ENCODE measurements at places on chromosomes 1 and 21.

DNA sequence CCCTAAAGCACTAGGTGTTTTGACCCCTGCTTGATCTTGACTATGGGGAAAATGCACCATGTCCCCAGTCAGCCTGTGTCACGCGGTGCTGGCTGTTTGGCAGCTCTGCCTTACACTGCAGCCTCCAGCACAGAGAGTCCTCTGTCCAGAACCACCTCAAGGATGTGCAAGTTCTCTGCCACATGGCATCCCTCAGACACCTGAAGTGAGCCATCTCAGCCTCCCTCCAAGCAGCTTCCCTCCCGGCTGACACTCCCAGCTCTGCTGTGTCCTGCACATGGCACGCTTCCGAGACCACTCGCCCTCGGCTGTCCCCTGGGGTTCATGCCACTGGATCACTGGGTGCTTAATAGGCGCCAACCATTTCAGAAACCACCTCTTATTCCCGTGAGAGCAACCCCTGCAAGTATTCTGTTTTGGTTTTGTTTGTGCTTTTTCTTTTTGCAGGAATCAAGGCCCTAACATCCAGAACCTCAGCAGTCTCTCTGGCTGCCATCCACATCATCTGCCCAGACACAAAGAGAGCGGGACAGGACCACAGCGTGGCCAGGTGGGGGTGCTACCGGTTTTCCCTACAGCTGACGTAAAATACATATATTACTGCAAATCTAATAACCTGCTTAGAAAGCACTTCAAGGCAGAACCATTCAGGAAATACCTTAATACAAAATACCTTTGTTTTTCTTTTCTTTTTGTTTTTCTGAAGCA lies 45.7 kb downstream of the CAPZB start:
- DNase-seq = no peak

DNA sequence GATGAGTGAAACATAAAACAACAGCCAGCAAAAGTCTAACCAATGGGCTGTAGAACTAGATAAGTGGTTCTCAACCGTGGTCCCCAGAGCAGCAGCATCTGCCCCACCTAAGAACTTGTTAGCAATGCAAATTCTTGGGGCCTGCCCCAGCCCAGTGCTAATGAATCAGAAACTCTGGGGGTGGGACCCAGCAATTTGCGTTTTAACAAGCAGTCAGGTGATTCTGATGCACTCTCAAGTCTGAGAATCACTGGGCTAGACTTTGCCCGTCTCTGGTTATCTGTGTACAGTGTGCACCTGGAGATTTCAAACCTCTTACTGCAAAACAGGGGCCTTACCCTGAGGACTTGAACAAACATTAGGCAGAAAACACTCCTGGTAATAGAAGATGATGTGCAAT lies 66.5 kb downstream of the PLXNA2 start:
- DNase-seq = peak; percentile 99

DNA sequence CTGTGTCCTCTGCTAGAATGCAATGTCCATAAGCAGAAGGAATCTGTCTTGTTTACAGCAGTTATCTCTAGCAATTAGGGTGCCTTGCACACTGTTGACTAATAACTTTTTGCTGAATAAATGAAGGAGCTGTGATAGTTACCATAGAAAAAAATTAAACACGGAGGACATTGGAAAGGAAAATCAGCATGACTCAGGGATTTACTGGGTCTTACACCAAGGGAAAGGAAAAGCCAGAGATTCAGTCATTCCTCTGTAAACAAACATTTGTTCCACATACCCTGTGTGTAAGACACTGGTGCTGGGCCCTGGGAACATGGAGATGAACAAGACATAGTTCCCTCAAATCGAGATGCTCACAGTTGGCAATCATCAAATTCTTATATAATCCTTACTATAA lies 183.3 kb downstream of the PTGER3 start:
- DNase-seq = no peak

DNA sequence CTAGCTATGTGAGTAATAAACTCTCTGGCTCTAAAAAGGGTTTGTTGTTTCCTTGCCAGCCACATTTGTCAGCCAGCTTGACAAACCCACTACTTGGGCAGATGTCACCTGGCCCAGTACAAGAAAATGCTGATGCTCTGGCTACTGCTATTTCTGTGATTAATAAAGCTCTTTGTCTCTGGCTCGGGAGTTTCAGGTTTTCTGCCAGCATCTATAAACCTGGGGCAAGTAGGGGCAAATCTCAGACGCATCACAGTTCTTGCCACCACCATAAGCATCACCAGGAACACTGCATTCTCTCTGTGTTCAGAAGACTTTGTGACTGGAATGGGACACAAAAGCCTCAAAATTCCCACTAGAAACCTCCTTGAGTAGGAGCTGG lies 2.5 kb downstream of the ITLN2 start:
- DNase-seq = no peak

DNA sequence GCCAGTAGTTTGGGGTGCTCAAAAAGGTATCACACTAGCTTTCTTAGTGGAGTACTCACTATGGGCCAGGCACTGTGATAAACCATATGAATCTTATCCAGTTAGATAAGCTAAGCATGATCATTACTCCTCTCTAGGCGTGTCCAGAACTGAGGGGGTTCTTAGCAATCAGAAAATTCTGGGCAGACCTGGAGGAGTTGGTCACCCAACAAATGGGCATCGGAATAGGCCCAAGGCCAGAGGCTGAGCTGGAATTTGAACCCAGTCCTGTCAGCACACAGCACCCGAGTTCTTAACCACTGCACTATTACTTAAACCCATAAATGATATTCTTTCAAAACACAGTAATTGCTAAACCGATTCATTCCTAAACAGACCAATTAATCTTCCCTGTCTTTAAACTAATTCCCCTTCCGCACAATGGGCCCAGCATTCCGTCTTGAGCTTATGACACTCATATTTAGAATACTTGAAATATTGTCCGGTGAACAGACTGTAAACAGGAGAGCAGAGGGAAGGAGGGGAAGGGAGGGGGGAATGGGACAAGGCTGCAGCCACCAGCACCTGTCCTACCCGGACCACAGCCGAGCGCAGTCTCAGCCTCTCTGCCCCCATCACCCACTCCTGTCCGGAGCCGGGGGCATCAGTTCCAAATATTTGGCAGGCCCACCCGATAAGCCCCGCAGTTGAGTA lies 113.0 kb upstream of the GADD45A start:
- DNase-seq = no peak

GRCh38 chr1:2178875-2179274 lies 15.7 kb downstream of the FAAP20 start:
- no peak for DNase-seq

- DNase-seq = no peak
These were observed 5.2 kb downstream of the ID3 start for GRCh38 chr1:23554127-23554480.

- DNase-seq = no peak
These were observed 64.0 kb upstream of the SELENON start for GRCh38 chr1:25735956-25736529.

GRCh38 chr1:163896001-163896400 lies 574.2 kb downstream of the NUF2 start:
- no peak for DNase-seq

GRCh38 chr1:22428672-22429071 lies 23.0 kb upstream of the ZBTB40 start:
- DNase-seq = no peak

- no peak for DNase-seq
These were observed 34.1 kb upstream of the GPR153 start for GRCh38 chr1:6294890-6295556.

- no peak for DNase-seq
These were observed 8.5 kb downstream of the SH3BGRL3 start for GRCh38 chr1:26288311-26288941.

DNA sequence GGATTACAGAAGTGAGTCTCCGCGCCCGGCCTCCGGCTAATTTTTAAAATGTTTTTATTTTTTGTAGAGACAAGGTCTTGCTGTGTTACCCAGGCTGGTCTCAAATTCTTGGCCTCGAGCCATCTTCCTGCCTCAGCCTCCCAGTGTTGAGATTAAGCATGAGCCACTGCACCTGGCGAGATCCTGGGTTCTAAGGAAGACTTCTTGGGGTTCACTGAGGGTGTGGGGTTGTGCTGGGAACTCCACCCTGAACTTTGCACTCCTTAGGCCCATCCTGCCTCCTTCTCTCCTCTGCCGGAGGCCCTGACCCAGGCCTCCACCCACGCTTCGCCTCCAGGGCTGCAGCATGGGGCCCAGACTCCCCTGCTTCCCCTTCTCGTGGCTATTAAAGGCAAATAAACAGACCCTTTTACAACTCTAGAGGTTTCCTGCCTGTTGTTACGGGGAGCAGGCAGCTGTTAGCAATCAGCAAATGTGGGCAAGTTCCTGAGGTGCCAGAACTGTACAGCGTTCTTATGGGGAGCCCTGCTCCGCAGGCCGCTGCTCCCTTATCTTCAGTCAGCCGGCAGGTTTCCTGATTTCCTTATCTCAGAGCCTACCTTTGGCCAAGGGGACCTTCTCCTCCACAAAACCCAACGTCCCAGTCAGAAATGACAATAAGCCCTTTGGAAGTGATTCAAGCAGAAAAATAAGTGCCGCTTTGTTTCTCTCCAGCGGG lies 41.0 kb upstream of the LIN9 start:
- DNase-seq = no peak

Data from NCI-H1436 treated with DMSO at 0.1 percent for 48 hours (cell line).